Stimulated activated CD4-positive, alpha-beta T cell treated with anti-CD3 and anti-CD28 coated beads, Interleukin-4, amount 100 ng/mL, for 1 hour (primary cell): ENCODE measurements at places on chromosomes 5 and 9.

GRCh38 chr5:94314460-94315131, 303.8 kb downstream of the KIAA0825 start:
- no peak for DNase-seq

DNA sequence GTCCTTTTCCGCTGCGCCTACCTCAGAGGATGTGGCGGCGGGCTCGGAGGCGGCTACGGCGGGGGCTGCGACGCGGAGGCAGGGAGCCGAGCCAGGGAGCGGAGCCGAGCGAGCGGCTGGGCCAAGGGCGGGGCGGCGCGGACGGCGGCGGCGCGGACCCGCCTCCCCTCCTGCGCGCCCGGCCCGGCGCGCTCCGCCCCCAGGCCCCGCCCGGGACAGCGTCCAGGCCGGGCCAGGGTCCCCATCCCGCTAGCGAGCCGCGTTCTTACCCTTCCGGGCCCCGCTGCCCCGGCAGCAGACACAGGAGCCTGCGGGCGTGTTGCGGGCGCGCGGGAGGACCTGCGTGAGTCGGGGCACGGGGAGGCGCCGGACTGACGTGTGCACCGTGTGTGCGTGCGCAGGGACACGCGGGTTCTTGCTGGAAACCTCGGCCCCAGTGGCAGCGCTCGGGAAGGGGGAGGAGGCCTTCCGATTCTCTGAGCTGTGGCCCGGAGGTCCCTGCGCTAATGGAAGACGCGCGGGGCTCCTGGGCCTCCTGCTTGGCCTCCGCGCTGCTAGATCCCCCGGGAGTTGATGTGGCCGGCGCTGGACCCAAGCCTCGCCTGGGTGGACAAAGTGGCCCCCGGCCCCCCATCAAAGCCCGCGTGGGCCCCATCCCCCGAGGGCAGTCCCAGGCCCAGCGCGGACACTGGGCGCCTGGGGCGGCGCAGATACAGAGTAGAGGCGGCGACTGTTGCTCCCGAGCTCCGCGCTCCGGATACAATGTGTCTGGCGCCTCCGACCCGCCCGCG, at the start of gene VDAC1:
Gene VDAC1, minus strand, starts transcription at position 350 of the 791 bp plus-strand sequence. CDS start 11,963 bp downstream, outside the sequence.
- peak; percentile 78 for DNase-seq

GRCh38 chr9:134283692-134284265, 42.5 kb upstream of the RXRA start:
- no peak for DNase-seq

DNA sequence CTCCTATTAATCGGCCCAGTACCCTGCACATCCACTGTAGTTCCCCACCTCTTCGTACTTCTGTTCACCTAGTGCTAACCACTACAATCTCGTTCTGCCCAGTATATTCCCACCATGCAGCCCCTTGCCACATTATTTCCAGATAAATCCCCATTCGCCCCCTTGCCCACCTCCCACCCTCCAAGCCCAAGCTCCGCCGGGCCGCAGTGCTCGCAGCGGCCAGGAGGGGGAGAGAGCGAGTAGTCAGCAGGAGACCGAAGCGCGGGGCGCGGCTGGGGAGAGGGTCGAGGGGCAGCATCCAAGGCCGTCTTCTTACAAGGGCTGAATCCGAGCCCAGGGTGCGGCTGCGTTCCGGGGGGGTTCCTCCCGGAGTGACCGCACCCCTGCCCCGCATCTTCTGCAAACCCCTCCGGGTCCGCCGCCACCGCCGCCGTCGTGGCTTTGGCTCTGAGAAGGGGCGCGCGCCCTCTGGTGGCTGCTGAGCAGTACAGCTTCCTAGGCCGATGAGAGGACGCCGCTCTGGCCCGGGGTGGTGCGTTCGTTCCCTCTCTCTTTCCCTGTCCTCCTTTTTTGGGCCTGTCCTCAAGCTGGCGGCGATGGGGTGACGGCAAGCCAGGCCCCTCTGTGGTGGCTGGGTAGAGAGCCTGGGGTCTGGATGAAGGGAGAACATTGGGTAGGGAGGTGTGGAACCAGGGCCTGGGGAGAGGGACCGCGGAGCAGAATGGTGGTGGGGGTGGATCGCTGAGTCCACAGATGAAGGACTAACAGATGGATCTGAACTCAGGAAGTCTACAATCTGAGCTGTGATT, 30.0 kb upstream of the PSD2 start:
- peak; percentile 88 for DNase-seq

- DNase-seq: no peak
Observed at GRCh38 chr5:11234501-11234911, 473.5 kb upstream of the DAP start.

DNA sequence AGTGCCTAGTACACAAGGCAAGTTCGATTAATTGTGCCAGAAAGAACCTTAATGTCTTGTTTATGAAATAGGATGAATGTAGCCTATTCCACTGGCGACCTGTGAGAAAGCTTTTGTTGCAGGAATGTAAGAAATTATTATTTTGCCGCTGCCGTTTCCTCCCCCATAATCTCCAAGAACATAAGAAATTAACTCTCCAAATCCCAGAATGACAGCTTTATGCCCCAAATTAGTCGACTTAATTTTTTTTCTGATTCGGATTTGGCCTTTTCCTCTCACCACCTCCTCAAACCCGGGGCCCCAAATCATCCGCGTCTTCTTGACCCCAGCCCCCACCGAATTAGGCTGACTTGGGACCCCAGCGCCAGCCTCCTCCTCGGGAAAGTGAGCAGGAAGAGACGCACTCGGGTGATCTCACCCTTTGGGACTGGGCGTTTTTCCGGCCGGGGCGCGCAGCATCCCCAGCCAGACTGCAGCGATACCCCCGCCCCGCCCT, 682 bp upstream of the SPTAN1 start:
- DNase-seq: no peak

- DNase-seq: no peak
Observed at GRCh38 chr9:105376893-105377292, 70.9 kb upstream of the FSD1L start.

DNA sequence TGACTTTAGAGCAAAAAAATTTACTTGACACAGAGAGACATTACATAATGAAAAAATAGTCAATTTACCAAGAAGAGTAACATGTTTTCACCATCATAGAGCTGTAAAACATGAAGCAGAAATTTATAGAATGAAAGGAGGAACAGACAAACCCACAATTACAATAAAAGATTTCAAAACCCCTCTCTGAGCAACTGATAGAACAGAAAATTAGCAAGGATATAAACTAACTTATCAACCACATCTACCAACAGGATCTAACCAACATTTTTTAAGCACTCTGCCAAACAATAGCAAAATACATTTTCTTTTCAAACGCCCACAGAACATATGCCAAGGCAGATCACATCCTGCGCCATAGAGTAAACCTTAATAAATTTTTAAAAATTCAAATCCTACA, 17.9 kb downstream of the SLCO4C1 start:
- DNase-seq: no peak

GRCh38 chr5:179610903-179611265, 12.6 kb downstream of the HNRNPH1 start:
- no peak for DNase-seq

DNA sequence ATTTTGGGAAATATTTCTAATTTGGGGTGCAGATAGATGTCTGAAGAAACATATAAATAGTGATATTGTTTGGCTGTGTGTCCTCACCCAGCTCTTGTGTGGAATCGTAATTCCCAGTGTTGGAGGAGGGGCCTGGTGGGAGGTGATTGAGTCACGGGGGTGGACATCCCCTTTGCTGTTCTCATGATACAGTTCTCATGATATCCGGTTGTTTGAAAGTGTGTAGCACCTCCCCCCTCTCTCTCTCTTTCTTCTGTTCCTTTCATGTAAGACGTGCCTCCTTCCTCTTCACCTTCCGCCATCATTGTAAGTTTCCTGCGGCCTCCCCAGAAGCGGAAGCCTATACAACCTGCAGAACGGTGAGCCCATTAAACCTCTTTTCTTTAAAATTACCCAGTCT, 11.4 kb upstream of the ADAMTS16 start:
- no peak for DNase-seq

GRCh38 chr9:129441852-129442251, 179.0 kb downstream of the C9orf50 start:
- no peak for DNase-seq

DNA sequence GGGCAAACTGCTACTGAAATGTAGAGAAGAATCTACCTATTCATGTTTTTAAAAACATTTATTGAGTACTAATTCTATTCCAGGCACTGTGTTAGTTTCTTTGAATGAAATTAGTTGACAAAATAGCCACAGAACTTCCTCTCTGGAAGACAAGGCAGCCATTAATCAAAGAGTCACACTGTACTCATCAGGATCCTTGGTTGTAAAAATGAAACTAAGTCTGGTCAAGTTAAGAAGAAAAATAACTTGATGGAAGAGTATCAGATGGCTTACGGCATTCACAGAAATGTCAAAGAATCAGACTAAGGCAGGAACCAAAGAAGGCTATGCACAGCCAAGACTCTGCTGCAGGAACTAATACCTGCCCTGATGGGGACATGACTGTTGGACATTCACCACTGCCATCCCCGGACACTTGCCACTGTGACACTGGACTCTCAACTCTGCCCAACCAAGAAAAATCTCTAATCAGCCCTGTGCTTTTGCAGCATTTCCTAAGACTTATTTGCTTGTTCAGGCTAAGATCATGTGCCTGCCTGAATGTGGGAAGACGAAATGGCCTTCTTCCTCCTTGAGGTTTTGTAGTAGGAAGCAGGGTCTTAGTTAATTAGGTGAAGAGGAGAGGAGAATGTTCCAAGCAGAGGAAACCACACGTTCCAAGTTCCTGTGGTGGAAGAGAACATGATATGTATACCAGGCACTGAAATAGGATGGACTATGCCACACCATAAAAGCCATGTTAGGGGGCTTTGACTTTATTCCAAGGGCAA, 23.3 kb upstream of the NDUFB6 start:
- no peak for DNase-seq

GRCh38 chr5:43042626-43043399, 2.7 kb upstream of the ANXA2R start:
- peak; percentile 64 for DNase-seq

GRCh38 chr5:104171958-104172690, 609.5 kb upstream of the NUDT12 start:
- DNase-seq: no peak

DNA sequence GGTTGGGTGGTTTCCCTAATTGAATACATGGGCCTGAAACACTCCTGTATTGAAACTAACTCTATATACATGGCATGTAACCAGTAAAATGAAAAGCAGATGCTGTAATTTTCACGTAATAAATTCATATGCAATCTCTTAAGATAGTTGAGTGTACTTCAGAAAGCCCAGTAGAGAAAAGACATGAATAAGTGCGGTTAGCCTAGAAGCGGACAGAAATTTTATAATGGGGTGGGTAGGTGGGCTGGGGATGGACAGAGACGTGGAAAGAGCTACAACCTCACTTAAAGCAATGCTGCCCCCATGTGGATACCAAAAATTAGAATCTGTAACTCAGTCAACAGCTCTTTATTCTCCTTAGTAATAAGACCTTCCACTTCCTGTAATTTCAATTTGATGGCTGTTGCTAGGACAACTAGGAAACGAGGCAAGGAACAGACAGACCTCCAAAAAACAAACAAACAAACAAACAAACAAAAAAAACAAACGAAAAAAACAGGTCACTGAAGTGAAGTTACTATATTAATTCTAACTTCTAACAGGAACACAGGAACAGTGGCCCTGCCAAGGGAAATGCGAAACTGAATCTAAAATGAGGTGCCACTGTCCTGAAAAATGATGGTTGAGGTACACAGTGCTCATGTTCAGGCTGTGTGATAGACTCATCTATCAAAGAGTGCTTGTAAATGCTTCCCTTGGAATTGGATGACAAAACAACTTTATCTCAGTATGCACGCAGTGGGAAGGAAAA, 103.4 kb upstream of the GNA14 start:
- no peak for DNase-seq

DNA sequence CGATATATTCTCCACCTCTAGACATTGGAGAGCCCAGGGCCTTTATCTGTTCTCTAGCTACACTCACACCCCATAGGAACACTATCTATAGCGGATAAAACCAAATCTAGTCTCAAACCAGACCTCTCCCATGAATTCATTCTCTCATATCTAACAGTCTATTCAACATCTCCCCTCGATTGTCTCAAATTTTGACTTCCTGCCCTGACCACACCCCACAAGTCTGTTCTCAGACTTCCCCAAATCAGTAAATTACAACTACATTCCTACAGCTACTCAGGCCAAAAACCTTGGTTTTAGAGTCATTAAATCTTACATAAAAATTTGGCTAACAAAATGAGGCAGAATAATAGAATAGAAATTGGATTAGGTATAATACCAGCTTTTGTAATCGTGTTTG, 12.5 kb upstream of the SLC1A3 start:
- DNase-seq: no peak

DNA sequence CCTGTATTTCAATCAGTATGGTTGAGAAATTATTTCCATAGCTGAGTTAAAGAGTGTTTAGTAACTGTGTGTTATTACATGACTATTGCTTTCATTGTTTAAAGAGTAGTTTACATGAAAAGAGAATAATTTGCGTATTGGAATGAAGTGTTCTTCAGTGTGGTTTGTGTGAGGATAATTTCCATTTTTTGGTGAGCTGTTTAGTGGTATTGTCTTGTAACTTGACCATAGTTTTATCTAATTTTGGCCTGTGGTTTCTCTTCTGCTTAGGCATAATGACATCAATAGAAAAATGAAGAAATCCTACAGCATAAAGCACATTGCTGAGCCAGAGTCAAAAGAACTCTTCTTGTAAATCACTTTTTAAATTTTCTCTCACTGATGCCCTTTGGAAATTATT, 151.2 kb downstream of the SNCAIP start:
- DNase-seq: no peak

DNA sequence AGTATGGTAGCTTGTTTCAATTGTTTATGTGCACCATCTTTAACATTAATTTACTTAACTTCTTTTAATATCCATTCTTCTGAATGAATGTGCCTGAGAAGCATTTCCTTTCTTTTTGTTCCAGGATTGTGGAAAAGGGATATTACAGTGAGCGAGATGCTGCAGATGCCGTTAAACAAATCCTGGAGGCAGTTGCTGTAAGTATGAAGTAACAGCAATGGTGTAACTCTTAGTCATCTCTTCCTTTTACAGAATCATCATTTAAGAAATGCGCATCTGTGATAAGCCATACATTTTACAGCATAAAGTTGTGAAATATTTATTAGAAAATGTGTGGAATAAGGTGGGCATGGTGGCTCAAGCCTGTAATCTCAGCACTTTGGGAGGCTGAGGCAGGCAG, 117.7 kb downstream of the STARD4 start:
- DNase-seq: no peak
